Activated naive CD8-positive, alpha-beta T cell treated with anti-CD3 and anti-CD28 coated beads for 36 hours (primary cell): ENCODE measurements at places on chromosomes 6 and 20.

GRCh38 chr6:71157345-71157744, 131.3 kb upstream of the OGFRL1 start:
- no peak for DNase-seq

GRCh38 chr6:36122495-36123269, 7.6 kb upstream of the MAPK13 start:
- no peak for DNase-seq

GRCh38 chr6:32627249-32627648, 10.0 kb upstream of the HLA-DQA1 start:
- DNase-seq = no peak

DNA sequence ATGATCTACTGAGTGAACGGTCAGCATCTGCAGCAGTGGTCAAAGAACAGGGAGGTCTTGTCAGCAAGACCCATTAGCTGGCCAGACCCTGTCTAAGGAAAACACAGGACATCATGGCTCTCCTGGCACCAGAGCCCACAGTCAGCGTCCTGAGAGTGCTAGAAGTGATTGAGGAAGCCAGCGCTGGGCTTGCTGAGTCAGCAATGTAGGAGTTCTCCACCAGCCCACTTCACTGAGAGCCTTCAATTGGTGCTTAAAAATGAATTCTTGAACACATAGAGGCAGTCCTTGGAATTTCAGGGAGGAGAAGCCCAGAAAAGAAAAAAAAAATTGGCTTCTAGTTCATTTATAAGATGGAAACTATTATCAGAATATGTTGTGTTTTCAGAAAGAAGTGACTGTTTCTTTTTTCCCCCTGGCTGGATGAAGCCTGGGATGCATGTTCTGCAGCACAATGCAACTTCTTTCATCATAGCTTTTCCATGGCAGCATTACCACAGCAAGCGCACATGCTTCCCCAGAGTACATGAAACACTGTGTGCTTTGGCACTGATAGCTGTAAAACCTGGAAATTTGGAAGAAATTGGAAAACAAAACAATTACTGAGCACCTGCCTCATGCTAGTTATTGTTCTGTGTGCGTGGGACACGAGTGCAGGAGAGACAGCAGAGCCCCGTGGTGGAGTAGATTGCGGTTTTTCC, 899.9 kb downstream of the C6orf118 start:
- no peak for DNase-seq

- DNase-seq = no peak
Measured at GRCh38 chr20:1484438-1485116, 6.6 kb downstream of the SIRPB2 start.

GRCh38 chr6:12884983-12885382, 168.4 kb downstream of the PHACTR1 start:
- no peak for DNase-seq

- no peak for DNase-seq
Measured at GRCh38 chr20:21257192-21257591, 45.9 kb upstream of the XRN2 start.

DNA sequence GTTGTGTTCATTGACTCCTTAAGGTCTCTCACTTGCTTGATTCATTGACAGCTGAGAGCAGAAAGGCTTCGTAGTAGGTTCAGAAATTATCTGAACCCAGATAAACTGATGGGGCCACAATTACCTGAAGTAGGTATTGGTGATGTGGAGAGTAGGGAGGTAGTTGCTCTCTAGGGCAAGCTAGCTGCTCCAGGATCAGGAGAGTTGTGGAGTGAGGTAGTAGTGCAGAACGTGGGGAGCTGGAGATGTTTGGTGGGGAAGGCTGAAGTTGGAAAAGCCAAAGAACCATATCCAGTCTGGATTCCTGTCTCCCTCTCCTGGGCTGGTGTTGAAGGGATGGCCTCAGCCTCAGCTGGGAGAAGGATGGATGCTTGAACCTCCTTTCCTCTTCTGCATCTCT, 15.9 kb downstream of the TJAP1 start:
- no peak for DNase-seq

- no peak for DNase-seq
Measured at GRCh38 chr20:48381353-48382120, 446.3 kb downstream of the PREX1 start.

DNA sequence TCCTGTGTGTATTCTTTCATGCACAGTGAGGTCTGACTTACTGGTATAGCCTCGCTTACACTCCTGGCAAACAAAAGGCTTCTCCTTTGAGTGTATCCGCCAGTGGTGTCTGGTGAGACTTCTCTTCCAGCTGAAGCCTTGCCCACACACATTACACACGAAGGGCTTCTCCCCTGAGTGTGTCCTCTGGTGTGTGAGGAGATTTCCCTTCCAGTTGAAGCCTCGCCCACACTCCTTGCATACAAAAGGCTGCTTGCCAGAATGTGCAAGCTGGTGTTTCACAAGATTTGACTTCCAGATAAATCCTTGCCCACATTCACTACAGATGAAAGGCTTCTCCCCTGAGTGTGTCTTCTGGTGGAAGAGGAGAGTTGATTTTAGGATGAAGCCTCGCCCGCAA, 21.5 kb downstream of the ZNF337 start:
- DNase-seq = no peak

DNA sequence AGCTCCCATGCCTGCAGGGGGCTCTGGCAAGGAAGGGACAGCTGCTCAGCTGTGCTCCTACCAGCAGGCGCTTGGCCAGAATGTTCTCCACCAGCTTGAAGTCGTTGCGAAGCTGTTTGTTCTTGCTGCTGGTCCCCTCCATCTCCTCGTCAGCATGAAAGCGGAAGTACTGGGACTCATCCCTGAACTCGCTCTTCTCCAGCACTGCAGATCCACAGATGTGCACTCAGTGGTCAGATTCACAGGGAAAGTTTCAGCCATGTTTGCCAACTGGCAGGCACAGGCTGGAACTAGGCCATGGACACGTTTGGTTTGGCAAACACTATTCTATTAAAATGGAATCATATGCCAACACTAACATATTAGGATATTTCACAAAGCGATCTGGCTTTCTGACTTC, 167.9 kb downstream of the PREX1 start:
- no peak for DNase-seq

DNA sequence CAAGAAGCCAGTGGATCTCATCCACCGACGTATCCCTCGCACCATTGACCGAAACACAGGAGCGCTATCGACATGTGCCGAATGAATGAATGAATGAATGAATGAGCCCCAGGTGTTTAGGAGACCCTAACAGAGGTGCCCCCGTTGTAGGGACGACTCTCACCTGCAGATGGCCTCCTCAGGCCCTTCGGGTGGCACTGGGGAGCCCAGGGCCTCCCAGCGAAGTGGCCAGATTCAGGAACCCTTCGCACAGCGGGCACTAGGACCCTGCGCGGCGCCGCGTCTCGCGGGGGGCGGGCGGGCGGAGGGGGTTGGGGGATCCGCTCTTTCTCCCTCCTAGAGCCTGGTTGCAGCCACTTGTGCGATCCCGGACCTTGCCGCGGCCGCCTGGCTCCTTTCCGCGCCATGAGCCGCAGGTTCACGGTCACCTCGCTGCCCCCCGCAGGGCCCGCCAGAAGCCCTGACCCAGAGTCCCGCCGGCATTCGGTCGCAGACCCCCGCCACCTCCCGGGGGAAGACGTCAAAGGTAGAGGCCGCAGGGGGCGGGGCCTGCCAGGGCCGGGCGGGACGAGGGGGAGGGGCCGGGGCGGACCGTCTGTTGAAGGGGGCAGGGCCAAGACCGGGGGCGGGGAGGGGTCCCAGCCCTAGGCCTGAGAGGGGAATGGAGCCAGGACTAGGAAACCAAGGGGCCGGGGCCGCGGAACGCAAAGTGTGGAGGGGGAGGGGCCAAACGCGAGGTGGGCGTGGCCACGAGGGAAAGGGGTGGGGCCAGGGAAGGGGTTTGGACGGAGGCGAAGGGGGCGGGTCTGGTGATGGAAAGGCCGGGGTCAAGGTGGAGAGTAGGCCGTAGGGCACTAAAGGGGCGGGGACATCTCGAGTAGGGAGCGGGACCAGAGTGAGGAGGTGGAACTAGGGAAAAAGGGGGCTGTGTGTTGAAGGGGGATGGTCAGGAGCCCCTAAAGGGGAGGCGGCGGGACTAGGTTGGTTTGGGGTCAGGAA, 7.4 kb upstream of the SLC12A5 start:
- peak; percentile 58 for DNase-seq

DNA sequence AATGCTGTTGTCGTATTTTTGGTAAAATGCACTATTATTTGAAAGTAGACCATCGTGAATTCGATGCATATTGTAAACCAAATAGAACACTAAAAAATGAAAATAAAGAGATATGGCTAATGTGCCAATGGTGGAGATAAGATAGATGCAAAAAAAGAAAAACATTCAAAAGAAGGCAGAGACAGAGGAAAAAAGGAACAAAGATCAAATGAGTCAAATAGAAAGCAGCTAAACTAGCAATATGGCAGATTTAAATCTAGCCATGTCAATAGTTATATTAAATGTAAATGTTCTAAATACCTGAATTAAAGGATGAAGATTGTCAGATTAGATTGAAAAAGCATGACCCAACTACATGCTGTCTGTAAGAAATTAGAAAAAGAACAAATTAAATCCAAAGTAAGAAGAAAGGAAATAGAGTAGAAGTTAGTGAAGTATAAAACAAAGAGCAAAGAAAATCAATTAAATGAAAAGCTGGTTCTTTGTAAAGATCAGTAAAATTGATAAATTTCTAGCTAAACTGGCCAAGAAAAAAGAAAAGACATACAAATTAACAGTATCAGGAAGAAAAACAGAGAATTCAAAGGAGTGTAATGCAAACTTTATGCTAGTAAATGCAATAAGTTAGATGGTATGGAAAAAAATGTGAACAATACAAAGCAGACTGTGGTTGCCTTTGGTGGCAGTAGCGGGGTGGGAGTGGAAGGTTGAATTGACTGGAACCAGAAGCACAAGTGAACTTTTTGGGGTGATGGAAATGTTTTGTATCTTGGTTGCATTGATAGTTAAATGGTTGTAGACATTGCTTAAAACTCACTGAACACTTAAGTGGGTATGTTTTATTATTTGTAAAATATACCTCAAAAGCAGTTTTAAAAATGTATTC, 44.8 kb downstream of the PTPN1 start:
- peak; percentile 30 for DNase-seq

- no peak for DNase-seq
Measured at GRCh38 chr6:165782134-165782533, 119.1 kb upstream of the PDE10A start.

- DNase-seq = no peak
Measured at GRCh38 chr6:226516-227073, 65.7 kb upstream of the DUSP22 start.

GRCh38 chr6:137892271-137892708, 25.2 kb downstream of the TNFAIP3 start:
- DNase-seq = no peak

DNA sequence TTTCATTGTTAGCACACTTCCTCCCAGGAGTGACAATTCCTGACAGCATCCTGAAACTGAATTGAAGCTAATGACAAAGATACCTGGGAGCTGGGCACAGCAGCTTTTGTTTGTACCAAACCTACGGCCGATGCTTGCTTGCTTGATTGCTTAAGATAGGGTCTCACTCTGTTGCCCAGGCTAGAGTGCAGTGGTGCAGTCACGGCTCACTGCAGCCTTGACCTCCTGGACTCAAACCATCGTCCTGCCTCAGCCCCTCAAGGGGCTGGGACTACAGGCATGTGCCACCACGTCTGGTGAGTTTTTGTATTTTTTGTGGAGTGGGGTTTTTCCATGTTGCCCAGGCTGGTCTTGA, 84.7 kb upstream of the SCP2D1 start:
- no peak for DNase-seq

DNA sequence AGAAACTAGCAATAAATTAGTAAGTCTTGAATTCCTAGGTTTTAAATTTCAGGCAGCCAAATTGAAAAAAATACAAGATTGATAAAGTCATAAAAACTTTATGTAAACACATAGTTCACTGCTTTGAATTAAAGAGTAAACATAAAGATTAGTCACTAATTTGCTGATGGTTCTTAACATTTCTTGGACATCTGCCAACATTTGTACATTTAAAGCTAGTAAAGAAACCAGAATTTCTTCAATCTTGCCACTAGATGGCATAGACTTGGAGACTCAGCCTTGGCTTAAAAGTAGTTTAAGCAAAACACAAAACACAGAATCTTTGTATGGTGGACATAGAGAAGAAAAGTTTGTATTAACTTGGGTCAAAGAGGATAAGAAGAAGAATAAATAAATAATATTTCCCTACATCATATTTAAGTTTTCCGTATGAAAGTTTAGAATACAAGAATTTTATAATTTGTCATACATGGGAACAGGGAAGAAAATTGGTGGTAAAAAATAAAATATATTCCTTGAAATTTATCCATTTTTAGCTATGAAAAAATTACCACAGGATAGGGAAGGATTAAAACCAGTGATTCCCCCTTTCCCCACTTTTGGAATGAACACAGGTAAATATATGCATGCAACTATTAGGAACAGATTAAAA, 41.7 kb upstream of the FAM135A start:
- no peak for DNase-seq

- no peak for DNase-seq
Measured at GRCh38 chr20:57417051-57417689, 26.0 kb downstream of the RBM38 start.

DNA sequence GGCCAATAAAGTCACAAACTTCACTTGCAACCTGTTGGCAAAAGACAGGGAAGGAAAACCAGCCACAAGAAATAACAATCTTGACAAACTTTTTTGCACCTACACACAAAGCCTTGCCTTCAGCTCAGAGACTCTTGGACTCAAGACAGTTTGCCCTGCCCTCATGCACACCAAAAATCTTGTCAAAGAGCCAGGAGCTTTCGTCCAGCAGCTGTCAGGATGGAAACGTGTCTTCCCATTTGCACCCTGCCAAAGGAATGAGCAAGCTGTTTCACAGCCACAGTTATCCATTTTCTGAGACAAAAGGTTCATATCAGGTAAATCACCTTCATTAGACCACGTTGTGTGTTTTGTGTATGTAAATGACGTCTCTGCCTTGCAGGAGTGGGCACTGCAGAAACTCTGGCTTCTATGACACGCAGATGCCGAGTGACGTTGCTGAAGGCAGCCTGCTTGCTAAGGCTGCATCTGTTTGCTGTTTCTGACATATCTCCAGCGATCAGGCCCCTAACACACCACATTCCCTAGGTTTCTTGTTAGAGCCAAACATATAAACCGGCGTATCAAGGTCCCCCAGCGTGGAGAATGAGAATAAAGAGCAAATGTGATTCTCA, 193.4 kb downstream of the SYNDIG1 start:
- no peak for DNase-seq

GRCh38 chr6:144986271-144986670, 701.1 kb downstream of the UTRN start:
- DNase-seq = no peak

DNA sequence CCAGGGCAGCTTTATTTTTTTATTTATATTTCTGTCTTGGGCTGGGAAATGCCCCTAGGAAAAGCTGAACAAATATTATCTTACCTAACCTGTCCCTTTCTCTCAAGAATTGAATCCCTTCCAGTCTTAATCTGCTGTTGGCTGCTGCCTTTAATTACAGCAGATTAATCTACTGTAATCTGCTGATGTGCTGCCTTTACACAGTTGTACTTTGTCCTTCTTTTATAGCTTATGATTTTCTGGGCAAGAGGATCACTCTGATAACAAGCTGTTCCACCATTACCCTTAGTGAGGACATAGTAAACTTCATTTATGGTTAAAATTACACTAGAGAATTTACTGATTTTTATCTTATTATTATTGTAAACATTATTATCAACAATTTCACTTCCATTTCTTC, 234.5 kb upstream of the MAN1A1 start:
- no peak for DNase-seq

- no peak for DNase-seq
Measured at GRCh38 chr6:112311950-112312547, 35.1 kb upstream of the RFPL4B start.
